ENCODE measurements at places on chromosomes 13 and 19. TPM values are rescaled to one million over a fixed set of nuclear protein-coding genes. Genes with fewer than 3 reads are reported as not detected.

ZNF610 gene
- 1.6 TPM for polyA plus RNA-seq

WASF3 gene
- 10.5 TPM for polyA plus RNA-seq

CA11 gene
- polyA plus RNA-seq = 2.7 TPM

MEDAG gene
- 0.32 TPM for polyA plus RNA-seq

REEP6 gene
- 2.2 TPM for polyA plus RNA-seq

KCNC3 gene
- polyA plus RNA-seq = 0.13 TPM

ETV2 gene
- 1.2 TPM for polyA plus RNA-seq

DZIP1 gene
- polyA plus RNA-seq = 15.9 TPM

SWSAP1 gene
- 2.0 TPM for polyA plus RNA-seq

ZNF829 gene
- polyA plus RNA-seq = 0.58 TPM

GGACT gene
- 2.6 TPM for polyA plus RNA-seq

CCDC169 gene
- 0.62 TPM for polyA plus RNA-seq

PABPC3 gene
- 0.10 TPM for polyA plus RNA-seq

TOMM40 gene
- polyA plus RNA-seq = 62.6 TPM

CCL25 gene
- not detected for polyA plus RNA-seq

LILRB4 gene
- not detected for polyA plus RNA-seq

C19orf81 gene
- 0.31 TPM for polyA plus RNA-seq

TEKTIP1 gene
- not detected for polyA plus RNA-seq

AKT2 gene
- polyA plus RNA-seq = 124 TPM

ZNF441 gene
- 2.4 TPM for polyA plus RNA-seq

GJB2 gene
- 0.09 TPM for polyA plus RNA-seq

ATP4A gene
- polyA plus RNA-seq = not detected

GRWD1 gene
- polyA plus RNA-seq = 25.2 TPM

TBXA2R gene
- polyA plus RNA-seq = 2.3 TPM

CRTC1 gene
- 5.7 TPM for polyA plus RNA-seq

LIM2 gene
- not detected for polyA plus RNA-seq

KLK5 gene
- polyA plus RNA-seq = not detected

S1PR4 gene
- polyA plus RNA-seq = not detected

ZNF208 gene
- not detected for polyA plus RNA-seq

OR4F17 gene
- not detected for polyA plus RNA-seq

CEACAM16 gene
- polyA plus RNA-seq = not detected

NLRP4 gene
- polyA plus RNA-seq = not detected

ZNF792 gene
- 1.5 TPM for polyA plus RNA-seq

SIGLEC7 gene
- polyA plus RNA-seq = not detected

PCDH8 gene
- not detected for polyA plus RNA-seq
